Stimulated activated CD4-positive, alpha-beta T cell treated with anti-CD3 and anti-CD28 coated beads, Interleukin-4, amount 100 ng/mL, for 1 hour (primary cell): ENCODE measurements at places on chromosomes 13 and 19.

GRCh38 chr19:48745208-48745995, 1.3 kb downstream of the IZUMO1 start:
- DNase-seq = peak; percentile 43

DNA sequence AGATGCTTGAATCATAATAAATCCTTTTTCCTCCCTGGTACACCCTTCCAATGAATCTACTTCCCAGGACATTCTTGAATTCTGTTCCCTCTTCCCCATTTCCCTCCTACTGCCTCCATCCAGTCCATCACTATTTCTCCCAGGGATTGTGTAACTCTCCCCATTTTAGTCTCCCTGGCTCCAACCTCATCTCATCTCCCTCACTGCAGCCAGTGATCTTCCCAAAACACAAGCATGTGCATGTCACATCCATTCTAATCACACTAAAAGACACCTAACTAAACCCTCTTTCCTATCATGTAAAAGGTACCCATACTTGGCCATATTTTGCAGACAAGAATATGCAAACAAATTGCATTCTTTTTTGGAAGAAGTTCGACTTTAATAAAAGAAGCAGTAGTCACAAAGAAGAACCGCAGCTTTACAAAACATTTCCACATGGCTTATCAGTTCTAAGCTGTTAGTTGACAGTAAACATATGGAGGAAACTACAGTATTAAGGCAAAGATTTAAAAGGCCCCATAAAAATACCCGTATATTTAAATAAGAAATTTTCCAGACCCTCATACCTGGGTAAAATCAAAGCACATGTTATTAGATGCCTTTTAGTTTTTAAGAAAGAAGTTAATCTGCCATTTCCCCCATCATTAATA, 111.0 kb downstream of the KCTD12 start:
- no peak for DNase-seq

DNA sequence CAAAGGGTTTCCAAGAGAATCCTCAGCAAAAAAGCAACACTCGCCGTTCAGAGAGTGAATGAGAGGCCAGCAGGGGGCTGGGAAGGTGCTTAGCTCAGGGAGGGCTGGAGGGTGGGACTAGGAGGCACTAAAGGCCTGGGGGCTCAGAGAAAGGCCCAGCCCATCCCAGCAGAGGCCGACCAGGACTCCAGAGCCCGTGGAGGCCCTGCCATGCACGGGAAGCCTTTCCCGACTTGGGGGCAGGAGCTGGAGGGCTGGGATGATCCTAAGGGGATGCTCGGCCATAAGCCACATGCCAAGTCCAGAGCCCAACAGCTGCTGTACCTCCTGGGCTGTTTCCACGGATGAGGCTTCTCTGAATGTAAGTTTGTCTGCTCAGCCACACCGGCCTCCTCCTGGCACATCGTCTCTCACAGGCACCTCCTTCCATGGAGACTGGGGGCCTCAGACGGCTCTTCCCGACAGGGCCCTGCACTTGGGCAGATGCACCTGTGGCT, 19.5 kb downstream of the RASA3 start:
- no peak for DNase-seq

DNA sequence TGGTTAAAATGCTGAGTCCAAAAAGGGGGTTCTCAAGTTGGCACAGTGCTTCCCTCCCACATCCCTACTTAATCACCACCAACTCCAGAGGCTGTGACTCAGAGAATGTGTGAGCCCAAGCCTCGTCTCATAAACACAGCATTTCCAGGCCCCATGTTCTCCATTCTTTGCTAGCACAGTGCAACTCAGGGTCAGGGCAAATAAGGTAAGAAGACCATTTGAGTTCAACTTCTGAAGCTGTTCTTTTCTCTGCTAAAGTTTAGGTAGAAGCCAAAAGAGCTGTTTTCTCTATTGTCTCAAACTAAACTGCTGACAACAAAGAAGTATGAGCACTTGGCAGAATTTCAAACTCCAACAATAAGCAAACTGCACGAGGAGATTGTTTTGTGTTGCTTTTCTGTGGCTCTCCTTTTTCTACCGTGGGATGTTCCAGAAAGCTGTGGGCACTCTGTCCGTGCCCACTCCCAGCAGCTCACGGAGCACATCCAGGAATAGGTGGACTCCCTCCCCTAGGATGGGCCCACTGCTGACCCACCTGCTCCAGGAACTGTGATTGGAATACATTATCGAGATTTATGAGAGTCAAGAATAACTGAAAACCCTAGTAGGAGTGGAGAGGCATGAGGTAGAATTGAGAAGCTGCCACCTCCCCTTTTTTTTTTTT, 494.3 kb downstream of the COG6 start:
- DNase-seq = no peak

GRCh38 chr19:1133471-1133929, 29.7 kb downstream of the GPX4 start:
- peak; percentile 73 for DNase-seq
